Central memory CD4-positive, alpha-beta T cell (primary cell): ENCODE measurements at places on chromosomes 1 and 21.

DNA sequence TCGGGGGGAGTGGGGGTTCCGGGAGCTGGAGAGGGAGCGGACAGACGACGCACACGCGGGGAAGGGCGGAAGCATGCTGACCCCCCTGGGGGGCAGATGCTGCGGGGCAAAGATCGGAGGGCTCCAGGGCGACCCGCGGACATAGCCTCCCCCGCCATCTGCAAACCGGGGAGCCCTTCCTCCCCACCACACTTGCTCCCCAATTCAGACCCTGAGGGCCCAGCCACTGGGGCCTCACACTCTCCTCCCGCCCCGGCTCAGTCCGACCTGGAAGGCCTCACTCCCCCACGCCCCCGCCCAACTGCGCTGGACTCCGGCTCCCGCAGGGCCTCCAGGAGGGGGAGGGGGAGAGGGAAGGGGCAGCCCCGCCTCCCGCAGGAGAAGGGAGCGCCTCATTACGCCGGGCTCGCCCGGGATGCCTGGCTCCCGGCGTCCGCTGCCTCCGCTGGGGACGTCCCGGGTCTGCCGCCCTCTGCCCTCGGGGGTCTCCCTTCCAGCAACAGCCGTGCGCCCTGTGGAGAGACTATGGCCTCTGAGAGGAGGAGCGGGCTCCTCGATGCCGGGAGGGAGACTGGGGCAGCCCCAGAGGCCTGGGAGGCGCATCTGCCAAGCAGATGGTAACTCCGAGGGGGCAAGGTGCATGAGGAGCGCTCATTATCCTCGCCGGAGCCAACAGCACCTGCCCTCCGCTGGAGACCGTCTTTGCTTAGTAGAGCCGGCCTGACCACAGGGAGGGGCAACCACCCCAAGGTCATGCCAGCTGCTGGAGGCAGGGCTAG lies 636 bp upstream of the CAMK2N1 start:
- DNase-seq: no peak

DNA sequence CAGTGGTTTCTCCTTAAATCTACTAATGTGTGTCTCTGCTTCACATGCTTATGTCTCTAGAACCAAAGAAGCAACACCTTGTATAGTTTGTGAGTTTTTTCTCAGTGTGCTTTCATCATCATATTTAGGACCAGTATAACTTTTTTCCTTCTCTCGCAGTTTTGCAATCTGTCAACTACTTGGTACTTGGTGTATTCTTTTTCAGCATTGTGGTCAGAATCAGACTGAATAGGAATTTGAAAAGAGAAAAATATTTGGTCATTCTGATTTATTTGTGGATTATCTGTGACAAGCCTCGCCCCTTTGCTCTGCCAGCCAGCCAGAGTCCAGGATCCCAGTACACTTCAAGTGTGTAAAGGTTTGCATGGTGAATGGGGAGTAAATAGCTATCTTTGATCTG lies 122.3 kb downstream of the C1orf21 start:
- no peak for DNase-seq

DNA sequence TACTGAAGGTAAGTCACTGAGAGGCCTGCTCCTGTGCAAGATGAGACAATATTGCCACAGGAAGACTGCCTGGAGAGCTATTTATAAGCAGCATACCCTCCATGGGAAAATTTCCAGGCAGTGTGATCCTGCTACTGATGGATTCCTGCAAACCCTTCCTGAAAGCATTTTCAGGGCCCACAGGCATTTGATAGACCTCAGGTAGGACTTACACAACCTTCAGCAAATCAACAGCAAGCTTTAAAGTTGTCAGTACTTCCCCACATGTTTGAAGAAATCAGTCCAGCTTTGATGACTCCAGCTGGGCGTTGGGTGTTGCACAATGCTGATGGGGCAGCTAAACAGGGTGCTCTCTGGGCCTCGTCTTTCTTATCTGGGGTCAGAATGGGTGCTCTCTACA lies 108.8 kb downstream of the PLXNA2 start:
- DNase-seq: no peak

DNA sequence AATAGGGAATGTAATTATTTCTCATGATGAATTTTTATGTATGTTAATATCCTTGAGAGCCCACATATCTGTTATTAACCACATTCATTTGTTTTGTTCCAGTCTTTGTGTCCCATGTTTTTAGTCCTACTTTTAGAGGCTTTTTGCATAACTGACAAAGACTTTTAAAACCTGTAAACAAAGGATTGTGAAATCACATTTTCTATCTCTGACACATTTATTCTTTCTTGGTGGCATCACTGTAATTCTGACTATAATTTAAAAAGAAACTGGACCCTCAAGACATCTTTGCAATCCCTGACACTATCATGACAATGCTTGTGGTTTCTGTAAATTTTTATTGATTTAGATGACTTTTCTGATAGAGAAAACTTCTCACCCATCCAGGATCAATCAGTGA lies 313.1 kb downstream of the SIPA1L2 start:
- DNase-seq: no peak

- no peak for DNase-seq
Observed at GRCh38 chr21:40421121-40421520, 425.8 kb downstream of the DSCAM start.

- no peak for DNase-seq
Observed at GRCh38 chr1:232421143-232421796, 208.7 kb downstream of the SIPA1L2 start.

GRCh38 chr1:24348196-24348595 lies 29.0 kb downstream of the GRHL3 start:
- no peak for DNase-seq

GRCh38 chr1:20829946-20830345 lies 42.8 kb upstream of the HP1BP3 start:
- no peak for DNase-seq

GRCh38 chr1:174433451-174433850 lies 14.3 kb upstream of the GPR52 start:
- no peak for DNase-seq

DNA sequence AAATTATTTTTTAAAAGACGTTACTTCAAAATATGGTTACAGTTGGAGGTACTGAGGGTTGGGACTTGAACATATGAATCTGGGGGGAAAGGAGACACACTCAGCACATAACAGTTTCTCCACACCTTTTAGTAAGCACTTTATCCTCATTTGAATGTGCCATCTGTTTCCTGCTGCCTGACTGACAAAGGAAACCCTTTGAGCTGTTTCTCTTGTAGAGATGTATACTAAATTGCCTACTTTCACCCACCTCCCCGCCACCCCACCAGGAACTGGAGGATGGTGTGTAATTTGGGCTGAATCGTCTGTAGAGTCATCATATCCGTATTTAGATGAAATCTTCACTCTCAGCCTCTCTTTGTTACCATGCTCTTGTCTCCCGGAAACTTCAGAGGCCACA lies 108.1 kb downstream of the KAZN start:
- no peak for DNase-seq
